Sciatic nerve (tissue), 2 donors: ENCODE measurements at places on chromosomes 6 and 20. TPM values are rescaled to one million over a fixed set of nuclear protein-coding genes. Genes with fewer than 3 reads are reported as not detected.

The KCNQ2 gene
- total RNA-seq: not detected

The AURKA gene
- total RNA-seq: 1.4 TPM

The ANKRD66 gene
- not detected for total RNA-seq

The PGC gene
- total RNA-seq: 0.27 TPM

The GPR6 gene
- total RNA-seq: not detected

The SEL1L2 gene
- not detected for total RNA-seq

The TBPL1 gene
- total RNA-seq: 18.5 TPM

The SLC35D3 gene
- total RNA-seq: not detected

The RAB22A gene
- total RNA-seq: 27.1 TPM

The SLC17A9 gene
- 3.8 TPM for total RNA-seq

The SLC18B1 gene
- total RNA-seq: 6.8 TPM

The RNF39 gene
- total RNA-seq: not detected

The DEFB113 gene
- not detected for total RNA-seq

The MOXD1 gene
- total RNA-seq: 14.2 TPM

The ISM1 gene
- total RNA-seq: 24.1 TPM

The SLC35F1 gene
- 24.6 TPM for total RNA-seq
